ENCODE measurements at places on chromosomes 6 and 20.

DNA sequence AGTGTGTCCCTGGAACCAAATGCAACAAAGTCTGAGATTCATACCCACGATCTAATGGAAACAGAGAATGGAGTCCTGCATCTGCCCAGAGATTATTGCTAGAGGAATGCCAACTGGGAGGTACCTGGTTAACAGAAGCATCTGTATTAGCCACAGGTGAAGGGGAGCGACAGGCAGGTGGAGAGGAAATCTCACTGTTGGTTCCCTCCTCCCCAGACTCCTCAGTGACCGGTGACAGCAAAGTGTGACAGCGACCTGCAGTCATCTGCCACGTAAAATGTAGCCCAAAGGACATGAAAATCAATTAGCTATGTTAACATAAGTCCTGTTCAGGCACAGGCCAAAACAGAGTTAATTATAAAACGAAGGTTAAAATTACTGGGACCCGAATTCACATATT, 336.6 kb downstream of the SYNE1 start:
- DNase-seq = no peak

- DNase-seq = peak; percentile 43
Observed at GRCh38 chr20:44215125-44215524, 4.6 kb upstream of the OSER1 start.

DNA sequence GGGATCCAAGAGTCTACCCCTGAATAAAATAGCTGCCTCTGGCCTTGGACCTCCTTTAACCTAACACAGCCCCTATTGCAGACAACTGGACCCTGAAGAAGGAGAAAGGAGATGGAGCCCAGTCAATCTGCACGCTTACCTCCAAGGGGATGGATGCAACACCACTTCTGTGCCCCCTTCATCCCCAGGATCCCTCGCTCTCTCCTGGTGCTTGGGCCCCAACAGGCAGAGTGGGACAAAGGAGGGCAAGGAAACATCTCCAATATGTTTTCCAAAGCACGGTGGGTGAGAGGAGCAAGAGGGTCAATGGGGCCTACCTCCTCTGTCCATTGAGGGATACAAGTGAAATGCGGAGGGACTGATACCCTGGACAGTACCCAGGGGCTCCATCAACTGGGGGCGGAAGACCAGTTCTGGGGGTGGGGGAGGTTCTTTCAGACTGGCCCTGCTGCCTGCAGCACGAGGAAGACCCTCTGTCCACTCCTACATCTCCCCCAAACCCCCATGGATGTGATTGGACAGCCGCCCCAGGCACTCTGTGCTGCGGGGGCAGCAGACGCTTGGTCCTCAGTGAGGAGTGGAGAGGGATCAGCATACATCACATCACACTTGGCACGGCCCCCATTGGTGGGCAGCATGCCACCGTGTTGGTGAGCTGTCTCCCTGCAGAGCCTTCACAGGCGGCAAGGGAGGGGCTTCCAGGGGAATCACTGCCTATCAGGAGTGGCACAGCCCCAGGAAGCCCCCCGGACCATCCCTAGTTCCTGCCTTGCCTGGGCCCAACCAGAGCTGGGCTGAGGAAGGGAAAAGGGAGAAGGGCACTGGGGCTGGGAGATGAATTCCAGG, 70.6 kb downstream of the MRPL14 start:
- no peak for DNase-seq

- DNase-seq = no peak
Observed at GRCh38 chr20:32941155-32941885, 62.9 kb downstream of the SUN5 start.

DNA sequence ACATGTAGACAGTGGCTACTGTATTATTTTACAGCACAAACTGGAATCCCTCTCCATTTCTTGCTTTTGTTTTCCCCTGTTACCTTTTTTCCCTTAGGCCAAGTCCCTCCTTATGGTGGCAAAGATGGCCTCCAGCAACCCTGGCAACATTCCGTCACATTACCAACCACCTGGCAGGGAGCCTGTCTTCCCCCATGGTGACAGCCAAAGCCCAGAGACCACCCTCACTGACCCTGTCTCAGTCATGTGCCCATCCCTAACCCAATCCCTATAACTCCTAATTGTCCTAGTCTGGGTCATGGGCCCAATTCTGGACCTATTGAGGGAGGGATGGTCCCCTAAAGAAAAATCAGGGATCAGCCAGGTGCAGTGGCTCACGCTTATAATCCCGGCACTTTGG, 27.6 kb downstream of the PARD6B start:
- no peak for DNase-seq

GRCh38 chr20:57999465-58000111, 228.9 kb downstream of the ANKRD60 start:
- DNase-seq = no peak
